ENCODE measurements at places on chromosomes 12 and 14.

GRCh38 chr14:74048281-74048680 lies 29.1 kb downstream of the BBOF1 start:
- DNase-seq, result no peak

- DNase-seq, result no peak
Measured at GRCh38 chr14:96299441-96299840, 43.4 kb downstream of the BDKRB1 start.

DNA sequence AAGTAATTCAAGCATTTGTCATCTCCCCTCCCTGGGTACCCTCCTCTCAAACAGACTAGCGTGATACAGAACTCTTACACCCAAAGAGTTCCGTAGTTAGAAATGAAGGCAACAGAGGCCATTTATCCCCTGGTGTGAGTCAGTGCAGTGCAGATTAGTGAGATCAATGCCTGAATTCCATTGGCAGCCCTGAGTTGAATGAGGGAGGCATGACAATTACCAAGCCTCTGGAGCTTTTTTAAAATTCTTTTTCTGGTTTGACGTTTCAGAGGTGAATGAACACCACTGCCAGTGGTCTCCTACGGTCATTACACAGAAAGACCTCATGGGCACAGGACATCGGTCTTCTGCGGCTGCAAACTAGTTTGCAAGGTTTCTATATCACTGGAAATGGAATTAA lies 94.4 kb downstream of the PRIMA1 start:
- DNase-seq, result no peak

- DNase-seq, result no peak
Measured at GRCh38 chr12:67632005-67632404, 16.5 kb upstream of the DYRK2 start.

DNA sequence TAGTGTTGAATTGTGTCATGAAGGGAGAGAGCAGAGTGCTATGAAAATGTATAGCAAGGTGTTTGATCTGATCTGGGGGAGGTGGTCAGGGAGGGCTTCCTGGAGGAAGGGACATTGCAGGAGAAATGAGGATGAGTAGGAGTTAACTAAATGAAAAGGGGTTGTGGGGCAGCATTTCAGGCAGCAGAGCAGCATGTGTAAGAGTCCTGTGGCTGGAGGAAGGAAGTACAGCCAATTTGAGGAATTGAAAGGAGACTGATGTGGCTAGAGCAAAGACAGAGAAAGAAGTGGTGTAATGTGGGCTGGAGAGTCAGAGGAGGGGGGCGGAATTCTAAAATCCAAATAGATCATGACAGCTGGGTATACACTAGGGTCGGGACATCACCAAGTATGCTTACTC lies 20.5 kb downstream of the NPC2 start:
- DNase-seq, result no peak

- DNase-seq, result no peak
Measured at GRCh38 chr14:23569443-23570151, 2.0 kb upstream of the AP1G2 start.

DNA sequence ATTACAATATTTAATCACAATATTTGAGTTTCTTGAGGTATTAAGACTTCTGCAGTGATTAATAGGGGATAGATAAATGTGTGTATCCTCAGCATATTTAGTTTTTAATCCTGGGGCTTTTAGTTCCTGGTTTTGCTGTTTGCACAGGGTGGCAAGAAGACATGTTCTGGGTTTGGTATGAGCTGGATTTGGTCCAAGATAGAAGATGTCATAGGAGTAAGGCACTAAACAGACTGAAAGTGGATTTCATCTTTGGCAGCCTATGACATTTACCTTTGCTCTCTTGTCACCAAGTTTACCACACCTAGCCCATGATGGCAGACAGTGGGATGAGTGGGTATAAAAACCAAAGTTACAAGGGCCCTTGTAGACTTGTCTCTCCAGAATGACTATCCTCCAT lies 168.2 kb downstream of the LRRK2 start:
- DNase-seq, result no peak

GRCh38 chr12:106248312-106248845 lies 559 bp upstream of the CKAP4 start:
- DNase-seq, result peak; percentile 69

DNA sequence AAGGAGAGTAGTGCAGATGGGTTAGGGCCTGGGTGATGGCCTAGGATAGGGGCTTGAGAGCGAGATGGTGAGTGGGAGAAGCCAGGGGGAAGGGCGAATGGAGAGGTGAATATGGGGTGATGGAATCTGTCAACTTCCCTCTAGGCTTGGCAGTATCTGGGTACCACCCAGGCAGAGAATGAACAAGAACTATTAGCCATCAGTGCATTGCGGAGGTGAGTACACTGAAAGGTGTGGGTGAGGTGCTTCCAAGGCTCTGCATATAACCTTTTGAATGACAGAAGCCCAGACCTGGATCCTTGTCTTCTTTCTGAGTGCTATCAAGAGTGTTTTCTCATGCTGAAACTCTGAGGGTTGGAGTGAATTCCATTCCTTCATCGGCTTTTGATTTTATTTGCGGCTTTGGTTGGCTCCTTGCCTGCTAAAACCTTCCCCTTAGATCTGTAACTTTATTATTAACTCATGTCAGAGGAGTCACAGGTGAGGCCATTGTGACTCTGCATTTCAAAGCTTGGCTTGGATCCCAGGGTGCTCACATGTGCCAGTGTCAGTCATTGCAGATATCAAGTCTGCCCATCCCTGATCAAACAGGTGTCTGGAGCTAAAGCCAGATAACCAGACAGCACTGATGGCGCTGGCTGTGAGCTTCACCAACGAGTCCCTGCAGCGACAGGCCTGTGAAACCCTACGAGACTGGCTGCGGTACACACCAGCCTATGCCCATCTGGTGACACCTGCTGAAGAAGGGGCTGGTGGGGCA lies 18.6 kb downstream of the PEX5 start:
- no peak for DNase-seq

DNA sequence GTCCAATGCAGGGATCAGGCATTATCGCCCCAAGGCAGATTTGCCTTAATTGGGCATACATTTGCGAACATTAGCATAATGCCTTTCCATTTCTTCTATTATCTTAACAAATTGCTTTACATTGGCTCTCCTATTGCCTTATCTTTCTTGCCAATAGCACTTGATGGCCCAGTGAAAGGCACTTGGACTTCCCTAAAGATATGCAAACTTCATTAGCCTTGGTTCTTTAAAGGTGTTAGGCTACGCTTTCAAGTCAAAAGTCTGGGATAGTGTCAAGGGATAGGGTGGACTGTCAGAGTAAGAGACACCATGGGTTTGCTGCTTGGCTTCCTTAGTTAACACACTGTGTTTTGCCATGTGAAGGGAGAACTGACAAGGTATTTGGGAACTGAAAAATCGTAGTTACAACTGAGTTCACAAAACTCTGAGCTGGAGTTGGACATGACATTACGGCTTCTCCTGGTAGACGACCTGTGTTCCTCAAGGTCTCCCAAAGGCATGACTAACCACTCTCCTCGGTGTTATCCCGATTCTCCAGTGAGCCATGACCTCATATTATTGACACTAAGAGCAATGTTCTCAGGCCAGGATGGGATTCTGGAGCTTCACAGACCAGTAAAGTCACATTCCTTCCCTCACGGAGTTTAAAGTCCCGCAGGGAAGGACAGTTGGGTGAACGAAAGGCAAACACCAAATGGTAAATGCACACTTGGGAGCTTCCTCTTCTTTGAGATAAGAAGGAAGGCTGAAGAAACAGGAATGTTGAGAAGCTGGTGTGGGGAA lies 65.2 kb downstream of the TBC1D30 start:
- no peak for DNase-seq

DNA sequence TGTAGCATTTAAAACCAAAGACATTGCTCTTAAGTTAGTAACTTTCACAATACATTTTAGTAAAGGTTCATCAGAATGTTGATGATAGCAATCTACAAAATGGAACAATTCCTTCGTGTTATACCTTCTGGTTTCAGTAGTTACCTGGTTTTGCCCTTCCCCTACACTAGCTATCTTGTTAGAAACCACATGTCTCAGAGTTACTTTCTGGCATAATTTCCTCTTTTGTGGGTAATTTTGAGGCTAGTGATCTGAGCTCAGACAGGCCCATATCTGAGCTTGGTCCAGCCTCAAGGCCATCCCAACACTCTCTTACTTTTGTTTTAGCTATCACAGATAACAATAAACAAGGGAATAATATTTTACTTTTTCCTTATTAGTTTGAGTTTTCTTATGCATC lies 196.9 kb downstream of the KITLG start:
- no peak for DNase-seq

All from body of pancreas (tissue), 4 donors.